T-helper 9 cell (primary cell): ENCODE measurements at places on chromosomes 5 and 9.

- no peak for DNase-seq
These were observed 23.6 kb upstream of the PDE4D start for GRCh38 chr5:59917121-59917520.

DNA sequence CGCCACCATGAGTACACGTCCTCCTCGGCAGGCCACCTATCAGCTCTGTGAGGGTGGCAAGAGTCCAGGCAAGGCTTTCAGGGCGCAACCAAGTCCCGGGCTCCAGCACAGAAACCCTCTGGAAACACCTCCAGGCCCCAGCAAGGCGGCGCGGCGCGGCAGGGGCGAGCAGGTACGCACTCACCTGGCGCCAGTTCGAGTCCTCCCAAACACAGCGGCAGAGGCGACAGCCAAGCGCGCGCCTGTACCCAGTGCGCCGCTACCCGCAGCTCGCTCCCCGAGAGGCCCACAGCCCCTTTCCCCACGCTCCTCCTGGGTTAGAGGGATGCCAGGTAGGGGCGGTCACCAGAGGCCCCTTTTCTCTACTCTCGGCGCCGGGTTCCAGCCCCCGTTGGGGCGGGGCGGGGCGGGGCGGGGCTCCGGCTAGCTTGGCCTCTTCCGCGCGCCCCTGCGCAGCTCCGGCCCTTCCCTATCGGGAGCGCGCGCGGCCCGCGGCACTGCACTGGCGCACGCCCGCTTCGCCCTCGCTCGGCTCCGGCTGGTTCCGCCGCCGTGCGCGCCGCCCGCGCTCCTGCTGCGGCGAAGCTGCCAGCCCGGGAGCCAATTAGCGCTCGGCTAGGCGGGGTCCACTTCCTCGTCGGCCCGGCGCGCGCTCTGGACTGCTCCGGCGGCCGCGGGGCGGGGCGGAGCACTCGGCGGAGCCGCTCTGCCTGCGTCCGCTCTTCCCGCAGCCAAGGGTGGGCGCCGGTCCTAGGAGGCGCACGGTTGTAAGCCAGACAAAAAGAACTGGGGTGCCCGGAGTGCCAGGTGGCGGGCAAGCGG is at the start of the genes NMRK1 and OSTF1:
Gene NMRK1 (minus strand): TSS at position 332 of the 822 bp plus-strand sequence. CDS start 5,040 bp downstream, outside the sequence.
Gene OSTF1 (plus strand): TSS at position 691 of the 822 bp plus-strand sequence. CDS start 179 bp downstream, outside the sequence.
- peak; percentile 85 for DNase-seq

DNA sequence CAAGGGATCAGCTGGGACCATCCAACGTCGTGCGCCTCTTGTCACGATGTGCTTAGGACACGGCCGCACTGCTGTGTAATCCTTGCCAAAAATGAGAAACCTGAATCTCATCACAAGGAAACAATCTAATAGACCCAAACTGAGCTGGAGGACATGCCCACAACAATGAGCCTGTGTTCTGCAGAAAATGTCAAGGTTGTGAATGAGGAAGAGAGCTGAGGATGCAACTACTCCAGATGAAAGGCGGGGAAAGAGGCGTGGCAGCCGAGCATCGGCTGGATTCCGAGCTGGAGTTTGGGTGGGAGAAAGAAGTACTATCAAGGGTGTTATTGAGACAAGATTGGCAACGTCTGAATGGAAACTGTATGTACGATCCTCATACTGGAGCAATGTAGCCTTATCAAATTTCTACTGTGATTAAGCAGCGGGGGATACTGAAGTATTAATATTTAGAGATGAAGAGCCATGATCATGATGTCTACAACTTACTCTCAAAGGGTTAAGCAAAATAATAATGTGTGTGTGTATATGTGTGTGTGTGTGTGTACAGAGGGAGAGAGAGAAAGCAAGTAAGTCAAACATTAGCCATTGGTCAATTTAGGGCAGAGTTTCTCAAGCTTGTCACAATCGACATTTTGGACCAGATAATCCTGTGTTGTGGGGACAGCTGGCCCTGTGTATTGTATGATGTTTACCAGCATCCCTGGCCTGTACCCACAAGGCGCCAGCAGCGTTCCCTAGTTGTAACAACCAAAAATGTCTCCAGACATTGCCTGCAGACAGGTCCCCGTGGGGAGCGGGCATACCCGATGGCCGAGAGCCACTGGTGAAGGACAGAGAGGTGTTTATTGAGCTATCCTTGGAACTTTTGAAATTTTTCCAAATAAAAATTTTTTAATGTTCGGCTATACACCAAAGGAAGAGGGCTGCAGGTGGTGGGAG is 46.5 kb downstream of the DUSP1 start:
- DNase-seq = no peak

- no peak for DNase-seq
These were observed 37.7 kb downstream of the SMIM23 start for GRCh38 chr5:171823269-171823668.

- no peak for DNase-seq
These were observed 82.3 kb downstream of the ROR2 start for GRCh38 chr9:91867740-91868139.
